Astrocyte (in vitro differentiated cells and primary cell): ENCODE measurements at places on chromosomes 7 and 10.

GRCh38 chr7:120256344-120257070 is 16.5 kb upstream of the KCND2 start:
- no peak for DNase-seq

DNA sequence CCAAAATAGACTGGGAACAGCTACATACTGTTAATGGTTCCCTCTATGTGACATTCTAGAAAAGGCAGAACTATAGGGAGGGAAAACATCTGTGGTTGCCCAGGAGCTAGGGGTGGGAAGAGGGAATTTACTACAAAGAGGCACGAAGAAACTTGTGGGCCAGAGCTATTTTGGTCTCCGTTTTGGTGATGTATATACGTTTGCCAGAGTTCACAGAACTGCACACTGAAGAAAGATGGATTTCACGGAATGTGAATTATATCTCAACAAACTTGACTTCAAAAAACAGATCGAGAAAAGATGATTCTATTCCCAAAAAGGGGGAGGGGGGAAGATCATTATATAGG is 386 bp upstream of the AS3MT start:
- no peak for DNase-seq

DNA sequence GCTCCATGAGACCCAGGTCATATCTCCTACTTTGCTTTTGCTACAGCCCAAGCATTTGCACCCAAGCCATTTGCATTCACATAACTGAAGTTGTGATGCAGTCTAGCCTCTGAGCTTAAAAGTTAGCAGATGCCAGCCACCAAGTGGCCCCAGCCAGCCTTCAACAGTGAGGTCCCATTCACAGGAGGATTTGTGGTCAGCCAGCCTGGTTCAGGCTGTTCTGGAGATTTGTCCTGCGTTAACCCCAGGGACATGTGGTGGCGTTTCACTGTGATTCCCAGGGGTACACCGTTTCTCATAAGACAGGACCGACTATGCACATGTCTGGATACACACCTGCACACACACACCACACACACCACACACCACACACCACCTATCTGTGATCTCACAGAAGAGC is 51.2 kb downstream of the GPR26 start:
- no peak for DNase-seq

- peak; percentile 49 for DNase-seq
These were observed 394.9 kb downstream of the DGKB start for GRCh38 chr7:14507617-14508016.

- DNase-seq = peak; percentile 43
These were observed 97.6 kb upstream of the GSDME start for GRCh38 chr7:24854866-24855265.

DNA sequence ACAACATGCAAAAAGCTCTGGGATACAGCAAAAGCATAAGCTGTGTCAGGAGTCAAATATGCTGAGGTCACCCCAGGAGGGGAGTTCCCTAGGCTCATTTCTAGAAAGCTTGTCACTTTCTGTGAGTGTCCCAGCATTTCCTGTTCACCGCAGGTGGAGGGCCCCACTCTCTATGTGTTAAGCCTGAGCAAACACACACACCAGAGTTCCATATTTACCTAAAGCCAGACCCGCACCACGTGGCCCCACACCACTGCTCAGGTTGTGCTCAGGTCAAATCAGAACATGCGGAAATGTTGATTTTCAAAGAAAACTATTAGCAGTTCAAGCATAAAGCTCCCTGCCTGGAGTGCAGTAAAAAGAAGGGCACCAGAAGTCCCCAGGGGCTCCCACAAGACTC is 259.6 kb upstream of the PPP2R2D start:
- DNase-seq = no peak

- no peak for DNase-seq
These were observed 4.7 kb downstream of the ZNF775 start for GRCh38 chr7:150383710-150384397.

GRCh38 chr7:89618274-89618673 is 536.0 kb upstream of the STEAP1 start:
- no peak for DNase-seq

DNA sequence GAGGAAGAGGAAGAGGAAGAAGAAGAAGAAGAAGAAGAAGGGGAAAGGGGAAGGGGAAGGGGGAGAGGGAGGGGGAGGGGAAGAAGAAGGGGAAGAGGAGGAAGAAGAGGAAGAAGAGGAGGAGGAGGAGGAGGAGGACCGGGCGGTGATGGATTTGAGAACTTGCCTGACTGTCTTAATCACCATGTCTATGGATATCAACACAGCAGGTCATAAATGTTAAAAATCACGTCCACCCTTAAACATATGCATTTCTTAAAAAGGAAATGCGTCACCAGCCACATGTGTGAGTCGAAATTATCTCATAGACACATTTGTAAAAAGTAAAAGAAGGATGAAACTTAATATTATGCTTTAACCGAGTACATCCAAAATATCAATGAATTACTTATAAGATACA is 42.1 kb upstream of the INSIG1 start:
- no peak for DNase-seq

DNA sequence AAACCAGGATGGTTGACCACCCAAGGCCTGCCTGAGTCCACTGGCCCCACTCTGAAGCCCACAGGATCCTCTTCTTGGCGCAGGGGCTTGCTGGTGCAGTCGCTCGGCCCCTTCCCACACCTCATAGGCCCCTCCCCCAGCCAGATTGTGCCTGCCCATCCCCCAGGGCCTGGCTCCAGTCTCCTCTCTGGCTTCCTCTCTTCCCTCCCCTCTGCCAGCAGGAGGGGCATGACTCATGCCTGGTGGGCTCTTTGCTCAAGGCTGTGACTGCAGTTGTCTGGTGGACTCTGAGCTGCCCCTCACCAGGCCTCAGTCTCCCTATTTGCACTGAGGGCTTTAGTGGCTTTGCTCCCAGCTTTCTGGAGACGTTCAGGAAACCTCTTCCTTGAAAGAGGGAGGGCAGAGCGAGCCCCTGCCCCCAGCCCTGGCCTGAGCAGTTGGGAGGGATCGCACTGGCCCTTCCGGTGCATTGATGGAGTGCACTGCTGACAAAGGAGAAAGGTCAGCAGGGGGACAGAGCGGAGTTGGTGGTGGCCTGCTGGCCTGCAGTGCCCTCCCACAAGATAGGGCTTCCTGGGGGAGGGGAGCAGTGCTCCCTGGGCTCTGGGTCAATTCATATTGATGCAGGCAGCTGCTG is 60.7 kb downstream of the ZMIZ1 start:
- DNase-seq = peak; percentile 62

DNA sequence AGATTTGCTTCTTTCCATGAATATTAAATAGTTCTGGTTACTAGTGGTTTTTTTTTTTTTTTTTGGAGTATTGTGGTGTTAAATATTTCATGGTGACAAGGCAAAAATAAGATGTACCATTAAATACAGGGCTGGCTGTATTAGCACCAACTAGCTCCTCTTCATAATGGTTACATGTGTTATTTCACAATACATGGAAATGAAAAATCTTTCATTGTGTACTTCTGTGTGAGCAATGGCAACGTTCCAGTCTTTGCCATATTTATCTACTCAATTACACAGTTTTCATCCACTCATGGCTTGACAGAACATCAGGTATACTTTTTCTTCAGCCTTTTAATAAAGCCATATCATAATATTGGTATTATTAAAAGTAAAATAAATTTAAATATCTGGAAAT is 394.7 kb upstream of the GRM3 start:
- no peak for DNase-seq

DNA sequence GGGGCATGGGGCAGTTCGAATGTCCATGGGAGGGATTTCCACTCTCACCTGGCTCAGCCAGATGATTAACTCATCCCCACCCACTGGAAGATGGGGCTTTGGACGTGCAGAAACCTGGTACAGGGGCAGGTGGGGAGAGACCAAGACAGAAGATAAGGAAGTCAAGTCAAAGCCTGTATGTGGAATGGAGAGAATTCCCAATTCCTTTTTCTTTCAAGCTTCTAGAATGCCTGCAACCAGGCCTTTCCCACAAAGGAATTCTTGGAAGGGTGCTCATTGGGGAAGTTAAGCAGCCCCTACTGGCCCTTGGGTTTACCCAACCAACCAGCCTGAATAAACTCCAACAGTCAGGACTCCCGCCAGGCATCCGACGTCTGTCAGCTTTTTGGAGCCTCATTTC is 39.1 kb downstream of the CCM2 start:
- no peak for DNase-seq

GRCh38 chr10:70805619-70806215 is 10.0 kb upstream of the SGPL1 start:
- peak; percentile 36 for DNase-seq

- no peak for DNase-seq
These were observed 98.2 kb downstream of the MAPK8 start for GRCh38 chr10:48404646-48405045.

GRCh38 chr10:49429458-49429857 is 33.6 kb upstream of the DRGX start:
- no peak for DNase-seq

DNA sequence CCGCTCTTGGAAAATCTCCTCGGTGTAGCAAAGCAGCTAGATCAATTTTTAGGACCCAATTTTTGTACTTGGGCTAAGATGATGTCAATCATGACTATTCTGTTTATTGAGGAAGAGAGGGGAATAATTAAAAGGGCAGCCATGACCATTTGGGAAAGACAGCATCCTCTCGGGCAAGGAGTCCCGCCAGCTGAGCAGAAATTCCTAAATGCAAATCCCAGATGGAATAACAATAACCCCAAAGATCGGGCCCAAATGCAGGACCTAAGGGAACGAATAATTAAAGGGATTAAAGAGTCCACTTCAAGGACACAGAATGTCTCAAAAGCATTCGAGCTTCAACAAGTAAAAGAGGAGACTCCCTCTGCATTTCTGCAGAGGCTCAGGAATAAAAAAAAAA is 18.7 kb downstream of the COL17A1 start:
- no peak for DNase-seq

GRCh38 chr10:129544205-129545202 is 77.5 kb downstream of the MGMT start:
- no peak for DNase-seq

GRCh38 chr10:79286318-79286951 is 60.8 kb upstream of the PPIF start:
- DNase-seq = no peak

GRCh38 chr10:78950656-78951587 is 117.8 kb upstream of the ZMIZ1 start:
- DNase-seq = no peak

GRCh38 chr10:943334-944033 is 12.0 kb upstream of the LARP4B start:
- no peak for DNase-seq

DNA sequence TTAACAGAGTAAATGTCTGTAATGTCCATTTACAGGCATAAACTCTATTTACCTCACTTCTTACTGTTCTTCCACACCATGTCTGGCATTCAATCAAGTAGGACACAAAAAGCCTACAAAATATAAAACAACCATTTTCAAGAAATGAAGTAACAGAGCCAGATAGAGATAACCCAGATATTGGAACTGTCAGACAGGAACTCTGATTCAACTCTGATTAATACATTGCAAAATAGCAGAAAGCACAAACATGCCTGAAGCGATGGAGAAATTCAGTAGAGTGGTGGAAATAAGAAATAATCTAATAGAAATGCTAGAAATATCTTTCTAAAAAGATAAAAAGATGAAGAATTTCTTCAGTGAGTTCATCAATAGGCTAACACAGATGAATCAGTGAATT is 964.4 kb downstream of the PCDH15 start:
- DNase-seq = no peak

- DNase-seq = peak; percentile 90
These were observed 26.2 kb upstream of the FRMD4A start for GRCh38 chr10:14356921-14357320.

DNA sequence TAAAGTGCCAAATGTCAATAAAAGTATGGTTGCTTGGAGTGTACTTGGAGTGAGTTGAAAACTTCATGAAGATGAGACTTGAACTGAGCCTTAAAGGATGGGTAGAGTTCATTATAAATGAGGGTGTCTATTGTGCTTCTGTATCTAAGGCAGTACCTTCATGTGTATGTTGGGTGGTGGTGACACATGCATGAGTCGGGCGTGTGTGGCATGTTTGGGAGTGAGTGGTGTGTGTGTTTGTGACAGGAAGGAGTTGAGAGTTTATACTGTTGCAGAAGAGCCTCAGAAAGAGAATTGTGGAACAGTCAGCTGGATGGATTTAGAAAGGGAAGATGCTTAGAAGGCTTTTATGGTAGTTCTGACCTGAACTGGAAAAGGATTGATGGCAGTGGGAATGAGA is 6.0 kb upstream of the ZRANB1 start:
- DNase-seq = no peak

DNA sequence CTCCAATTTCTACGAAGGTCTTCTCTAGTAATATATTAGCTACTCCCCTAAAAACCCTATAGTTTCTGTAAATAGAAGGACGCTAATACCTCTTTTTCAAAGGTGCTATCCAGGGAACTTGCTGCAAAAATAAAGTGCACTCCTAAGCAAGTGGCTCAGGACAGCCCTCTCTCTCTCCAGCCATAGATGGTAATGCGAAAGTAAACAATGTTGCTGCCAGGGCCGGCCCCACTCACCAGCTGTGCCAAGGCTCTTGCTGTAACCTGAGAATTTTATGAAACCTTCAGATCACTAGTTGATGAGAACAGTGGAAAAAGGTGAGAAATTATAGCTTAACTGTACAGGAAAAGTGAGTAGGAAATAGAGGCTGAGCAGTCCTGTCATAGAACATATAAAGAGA is 10.9 kb upstream of the TAS2R39 start:
- DNase-seq = no peak

GRCh38 chr10:24425151-24425550 is 216.2 kb downstream of the KIAA1217 start:
- DNase-seq = no peak
